DMS79 (cell line): ENCODE measurements at places on chromosomes 12 and 14.

DNA sequence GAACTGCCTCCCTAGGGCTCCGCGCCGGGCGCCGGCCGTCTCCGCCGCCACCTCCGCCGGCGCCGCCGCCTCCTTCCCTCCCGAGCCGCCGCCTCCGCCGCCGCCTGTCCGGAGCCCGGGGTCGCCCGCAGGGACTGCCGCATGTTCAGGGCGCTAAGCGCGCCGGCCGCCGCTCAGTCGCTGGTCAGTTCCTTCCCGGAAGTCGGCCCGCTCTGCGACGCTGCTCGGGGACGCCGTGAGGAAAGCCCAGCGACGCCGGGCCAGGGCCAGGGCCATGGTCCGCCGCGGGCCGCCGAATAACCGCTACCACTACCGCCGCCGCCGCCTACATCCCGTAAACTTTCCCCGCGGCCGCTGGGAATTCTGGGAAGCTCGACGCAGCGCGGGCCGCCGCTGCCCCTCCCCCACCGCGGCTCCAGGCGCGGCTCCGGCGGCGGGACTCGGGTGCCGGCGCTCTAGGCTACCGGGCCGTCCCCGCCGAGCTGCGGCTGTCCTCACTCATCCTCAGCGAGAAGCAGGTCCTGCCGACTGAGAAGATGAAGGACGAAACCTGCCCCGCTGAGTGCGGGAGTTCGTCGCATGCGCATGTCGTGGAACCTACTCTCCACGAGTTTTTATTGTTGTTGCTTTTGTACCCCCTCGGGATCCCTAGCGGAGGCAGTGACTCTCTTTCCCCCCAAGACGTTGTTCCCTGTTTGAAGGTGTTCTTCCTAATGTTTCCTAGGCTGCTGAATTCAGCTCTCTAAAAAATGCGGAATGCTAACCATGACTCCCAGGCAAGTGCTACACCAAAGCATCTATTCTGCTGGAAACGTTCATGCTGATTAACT lies at the start of gene SAV1:
Gene SAV1, minus strand, starts transcription at position 311 of the 830 bp plus-strand sequence. CDS start 339 bp downstream, outside the sequence.
- peak; percentile 80 for DNase-seq

GRCh38 chr14:36503771-36504741 lies 16.0 kb downstream of the NKX2-1 start:
- DNase-seq: peak; percentile 46

DNA sequence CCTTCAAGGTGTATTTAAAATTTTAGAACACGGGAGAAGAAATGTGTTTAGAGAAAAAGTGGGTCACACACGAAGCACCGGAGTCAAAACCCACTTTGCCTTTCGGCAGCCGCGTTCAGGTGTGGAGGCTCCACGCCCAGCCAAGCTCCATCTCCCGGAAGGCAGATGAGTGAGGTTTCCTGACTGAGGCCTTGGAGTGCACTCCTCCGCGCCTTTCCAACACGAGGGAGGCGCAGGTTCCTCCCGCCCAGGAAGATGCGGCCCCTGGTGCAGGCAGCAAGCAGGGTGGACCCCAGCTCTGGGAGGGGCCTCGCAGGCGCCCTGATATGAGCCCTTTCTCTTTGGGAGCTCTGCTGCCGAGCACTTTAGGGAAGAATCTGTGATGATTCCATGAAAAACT lies 22.5 kb downstream of the MTA1 start:
- no peak for DNase-seq

DNA sequence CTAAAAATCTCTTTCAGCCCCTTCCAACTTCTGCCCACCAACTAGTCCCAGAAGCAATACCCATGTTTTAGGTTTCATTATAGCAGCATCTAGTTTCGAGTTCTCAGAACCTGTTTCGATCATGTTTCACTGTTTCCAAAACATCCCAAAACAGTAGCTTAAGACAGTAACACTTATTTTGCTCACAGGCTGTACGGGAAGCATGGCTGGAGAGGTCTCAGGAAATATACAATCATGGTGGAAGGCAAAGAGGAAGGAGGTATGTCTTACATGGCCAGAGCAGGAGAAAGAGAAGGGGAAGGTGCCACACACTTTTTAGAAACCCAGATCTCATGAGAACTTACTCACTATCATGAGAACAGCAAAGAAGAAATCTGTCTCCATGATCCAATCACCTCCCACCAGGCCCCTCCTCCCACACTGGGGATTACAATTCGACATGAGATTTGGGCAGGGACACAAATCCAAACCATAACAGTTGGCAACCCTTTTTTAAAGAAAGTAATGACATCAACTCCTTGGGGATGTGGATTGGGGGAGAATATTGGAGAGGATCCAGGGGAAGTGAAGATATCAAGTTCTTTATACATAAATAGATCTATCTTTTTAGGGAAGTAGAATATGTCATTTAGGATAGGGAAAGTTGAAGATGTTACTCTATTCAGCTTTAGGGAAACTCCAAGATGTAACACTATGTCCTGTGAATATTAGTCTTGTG lies 269.9 kb upstream of the PLEKHG7 start:
- no peak for DNase-seq

GRCh38 chr14:44654591-44654990 lies 147.5 kb upstream of the FSCB start:
- DNase-seq: no peak

DNA sequence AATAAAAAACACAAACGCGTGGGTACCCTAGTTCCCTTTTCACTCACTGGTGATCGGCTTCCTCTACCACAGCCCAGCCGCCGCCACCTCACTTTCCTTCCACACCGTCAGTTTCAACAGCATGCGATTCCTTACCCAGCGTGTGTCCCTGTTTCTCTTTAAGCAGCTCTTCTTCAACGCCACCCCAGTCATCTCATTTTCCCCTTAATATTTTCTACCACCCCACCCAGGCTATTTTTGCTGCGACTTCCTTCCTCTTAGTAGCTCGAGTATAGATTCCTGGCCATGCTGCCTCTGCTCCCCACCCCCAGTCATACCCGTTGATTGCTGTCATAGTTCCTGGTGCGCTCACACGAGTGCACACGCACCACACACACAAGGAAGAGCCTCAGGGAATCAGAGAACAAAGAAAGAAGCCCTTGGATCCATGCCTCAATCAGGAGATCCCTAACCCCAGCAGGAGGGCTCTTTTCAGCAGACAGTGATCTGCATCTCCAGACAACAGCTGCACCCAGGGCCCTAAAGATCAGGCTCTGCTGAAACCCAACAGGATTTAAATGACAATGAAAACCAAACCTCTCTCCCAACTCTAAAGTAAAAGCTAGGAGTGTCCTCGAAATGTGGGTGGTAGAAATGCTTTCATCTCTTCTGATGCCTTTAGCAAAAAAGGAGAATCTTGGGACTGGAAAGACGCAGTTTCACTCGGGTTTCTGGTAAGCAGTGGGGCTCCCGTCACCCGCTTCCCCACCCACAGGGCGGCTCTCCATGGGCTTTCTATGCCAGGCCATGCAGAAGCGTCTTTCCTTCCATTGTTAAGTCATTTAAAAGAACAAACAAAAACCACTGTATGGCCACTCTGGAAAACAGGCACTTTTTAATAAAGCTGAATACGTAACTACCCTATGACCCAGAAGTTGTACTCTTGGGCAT lies 23.8 kb downstream of the VPS37B start:
- DNase-seq: peak; percentile 68

GRCh38 chr12:46659032-46659650 lies 166.7 kb downstream of the SLC38A4 start:
- no peak for DNase-seq

GRCh38 chr14:49896966-49897365 lies 4.1 kb downstream of the ARF6 start:
- no peak for DNase-seq

DNA sequence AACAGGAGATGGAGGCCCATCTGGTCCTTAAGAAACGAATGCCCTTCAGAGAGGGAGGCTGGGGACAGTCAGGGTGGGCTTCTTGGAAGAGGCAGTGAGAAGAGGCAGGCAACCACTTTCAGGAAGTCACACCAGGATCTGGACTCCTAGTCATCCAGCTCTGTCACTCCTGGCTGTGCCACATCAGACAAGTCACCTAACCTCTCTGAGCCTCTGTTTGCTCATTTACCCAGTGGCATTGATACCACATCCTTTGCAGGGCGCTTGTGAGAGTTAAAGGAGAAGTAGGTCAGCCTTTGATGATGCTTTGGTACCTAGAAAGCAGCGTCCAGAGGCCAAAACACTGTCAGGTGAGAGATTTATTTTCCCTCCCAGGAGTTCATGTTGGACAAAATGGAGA lies 11.1 kb downstream of the CCDC197 start:
- DNase-seq: no peak

DNA sequence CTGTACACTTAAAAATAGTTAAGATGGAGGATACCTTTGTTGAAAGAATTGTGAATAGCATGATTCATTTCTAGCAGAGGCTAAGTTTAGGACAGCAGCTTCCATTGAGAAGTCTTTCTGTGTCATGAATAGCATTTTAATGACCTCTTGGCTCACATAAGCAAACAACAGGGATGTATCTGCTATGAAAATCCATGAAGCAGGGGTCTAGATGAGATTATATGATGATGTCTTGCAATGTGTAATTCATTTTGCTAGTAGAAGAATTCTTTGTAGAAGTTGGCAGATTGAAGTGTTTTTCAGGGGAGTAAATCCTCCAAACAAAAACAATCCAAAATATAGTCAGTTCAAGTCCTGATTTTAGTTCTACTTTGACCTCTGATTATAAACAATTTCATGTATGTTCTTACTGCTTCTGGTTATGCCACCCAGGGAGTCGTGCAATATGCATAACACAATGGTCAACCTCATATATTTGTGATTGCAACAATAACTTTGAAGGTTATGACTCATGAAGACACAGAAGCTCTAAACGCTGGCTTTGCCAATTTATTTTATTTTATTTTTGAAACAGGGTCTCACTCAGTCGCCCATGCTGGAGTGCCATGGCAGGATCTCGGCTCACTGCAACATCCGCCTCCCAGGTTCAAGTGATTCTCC lies 6.9 kb upstream of the RD3L start:
- no peak for DNase-seq

DNA sequence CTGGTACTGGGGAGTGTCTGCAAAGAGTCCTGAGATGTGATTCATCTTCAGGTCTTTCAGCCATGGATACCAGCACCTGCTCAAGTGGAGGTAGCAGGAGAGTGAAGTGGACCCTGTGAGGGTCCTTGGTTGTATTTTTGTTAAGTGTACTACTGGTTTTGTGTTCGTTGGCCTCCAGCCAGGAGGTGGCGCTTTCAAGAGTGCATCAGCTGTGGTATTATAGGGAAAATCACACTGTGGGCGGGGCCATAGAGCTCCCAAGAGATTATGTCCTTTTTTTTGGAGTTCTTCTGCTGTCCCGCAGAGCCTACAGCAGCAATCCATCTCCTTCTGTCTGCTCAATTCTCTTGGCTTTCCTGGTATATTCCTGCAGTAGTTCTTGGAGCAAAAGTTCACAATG lies 66.8 kb downstream of the SPATA7 start:
- DNase-seq: no peak

- DNase-seq: no peak
Observed at GRCh38 chr12:75578546-75578945, 67.1 kb upstream of the KRR1 start.

DNA sequence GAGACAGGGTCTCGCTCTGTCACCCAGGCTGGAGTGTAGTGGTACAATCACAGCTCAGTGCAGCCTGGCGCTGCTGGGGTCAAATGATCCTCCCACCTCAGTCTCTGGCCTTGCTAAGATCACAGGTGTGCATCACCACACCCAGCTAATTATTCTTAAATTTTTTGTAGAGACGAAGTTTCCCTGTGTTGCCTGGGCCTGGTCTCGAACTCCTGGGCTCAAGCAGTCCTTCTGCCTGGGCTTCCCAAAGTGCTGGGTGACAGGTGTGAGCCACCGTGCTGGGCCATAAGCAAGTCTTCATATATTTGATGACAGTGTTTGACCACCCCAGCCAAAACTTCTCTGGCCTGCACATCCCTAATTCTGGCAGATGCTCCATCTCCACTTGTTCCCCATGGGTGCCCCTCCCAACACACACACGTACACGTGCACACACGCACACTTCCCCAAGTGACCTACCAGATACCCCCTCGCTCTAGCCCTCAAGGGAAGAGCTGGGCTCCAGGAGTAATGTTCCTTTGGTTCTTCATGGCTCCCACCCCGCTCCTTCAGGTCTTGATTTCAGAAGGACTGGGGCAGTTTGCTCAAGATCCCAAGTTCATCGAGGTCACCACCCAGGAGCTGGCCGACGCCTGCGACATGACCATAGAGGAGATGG lies 104.3 kb upstream of the FKBP4 start:
- DNase-seq: peak; percentile 26

DNA sequence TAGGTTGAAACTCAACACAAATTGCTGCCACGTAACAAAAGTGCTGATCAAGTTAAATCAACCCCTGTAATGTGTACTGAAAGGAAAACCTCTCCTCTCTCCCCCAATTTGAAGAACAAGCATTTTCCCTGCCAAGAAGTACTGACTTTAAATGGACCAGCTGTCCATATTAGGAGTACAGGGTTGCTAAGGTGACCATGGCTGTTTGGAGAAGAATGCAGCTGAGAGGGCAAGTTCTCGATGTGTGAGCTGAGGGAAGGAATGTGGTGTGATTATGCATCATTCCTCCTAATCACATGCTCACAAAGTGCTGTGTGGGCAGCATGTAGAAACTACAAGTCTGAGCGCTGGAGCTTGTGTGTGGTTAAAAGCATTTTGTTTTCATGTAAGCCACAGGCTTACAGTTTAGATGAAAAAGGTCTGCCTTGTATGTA lies 50.9 kb upstream of the CCT2 start:
- DNase-seq: peak; percentile 64

DNA sequence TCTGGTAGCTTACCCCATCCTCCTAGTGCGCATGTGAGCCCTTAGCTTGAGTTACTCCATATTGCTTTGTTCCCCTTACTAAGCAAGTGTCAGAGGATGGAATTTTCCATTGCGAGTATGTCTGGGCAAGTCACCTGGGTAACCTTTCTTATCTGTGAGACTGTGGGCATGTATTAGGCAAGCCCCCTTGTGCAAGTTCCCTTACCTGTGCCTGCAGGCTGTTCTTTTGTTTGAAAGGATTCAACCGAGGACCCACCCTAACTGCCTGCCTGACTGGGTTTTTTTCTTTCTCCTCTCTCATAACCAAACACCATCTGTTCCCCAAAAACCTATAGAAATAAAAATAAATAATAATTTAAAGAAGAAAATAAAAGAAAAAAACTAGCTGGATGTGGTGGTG lies 22.3 kb upstream of the PPP2R5E start:
- no peak for DNase-seq

GRCh38 chr12:101257357-101257756 lies 22.5 kb upstream of the UTP20 start:
- DNase-seq: no peak

DNA sequence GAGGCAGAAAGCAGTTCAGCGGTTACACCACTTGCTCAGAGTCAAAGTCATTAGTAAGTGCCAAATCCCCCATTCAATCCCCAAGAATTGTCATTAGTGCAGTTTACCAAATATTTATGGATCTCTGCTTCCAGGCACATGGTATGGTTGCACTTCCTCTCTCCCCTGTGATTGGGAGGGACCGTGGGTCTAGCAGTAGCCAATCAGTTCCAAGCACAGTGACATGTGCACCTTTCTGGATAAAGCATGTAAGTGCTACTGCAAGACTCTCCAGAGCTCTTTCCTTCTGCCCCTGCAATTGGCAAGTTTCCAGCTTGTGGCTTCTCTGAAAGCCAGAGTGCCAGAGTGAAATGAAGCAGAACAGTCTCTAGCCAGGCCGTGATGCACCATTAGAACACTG lies 85.3 kb upstream of the FLRT2 start:
- DNase-seq: peak; percentile 97

- no peak for DNase-seq
Observed at GRCh38 chr12:95083938-95084337, 10.5 kb upstream of the NR2C1 start.

GRCh38 chr14:61346221-61346620 lies 24.8 kb downstream of the PRKCH start:
- DNase-seq: no peak
